ENCODE measurements at places on chromosomes 3 and 15.

GRCh38 chr15:42146551-42147430, 9.6 kb downstream of the PLA2G4F start:
- DNase-seq: no peak

GRCh38 chr3:101854608-101855304, 5.4 kb downstream of the NFKBIZ start:
- DNase-seq: no peak

DNA sequence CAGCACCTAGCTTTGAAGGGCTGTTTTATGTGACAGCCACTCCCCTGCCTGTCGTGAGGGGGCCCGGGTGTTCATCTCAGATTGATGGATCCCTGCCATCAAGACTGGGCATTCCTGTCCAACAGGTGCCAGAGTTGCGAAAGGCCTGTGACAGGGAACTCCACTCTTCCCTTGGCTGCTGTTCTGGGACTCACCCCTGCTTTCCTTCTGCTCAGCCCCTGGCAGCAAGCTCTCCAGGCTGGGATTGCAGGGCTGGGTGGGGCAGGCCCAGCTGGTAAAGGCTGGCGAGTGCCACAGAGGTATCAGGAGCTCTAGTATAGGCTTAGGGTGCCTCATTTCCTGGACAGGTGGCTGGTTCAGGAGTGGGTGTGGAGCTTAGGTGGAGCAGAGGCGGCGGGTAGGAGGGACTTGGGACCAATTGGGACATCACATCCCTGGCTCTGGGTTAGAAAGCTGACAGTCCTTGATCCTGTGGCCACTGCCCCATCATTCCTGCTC, at the start of gene PLA2G4B:
TSS of gene PLA2G4B (plus strand) at position 448 of the 498 bp plus-strand sequence. CDS start 67 bp downstream, outside the sequence.
- no peak for DNase-seq

- peak; percentile 35 for DNase-seq
These were observed at the start of gene TIMP4 for GRCh38 chr3:12158387-12159226. TSS of gene TIMP4 (minus strand) at chr3:12158912. CDS start at chr3:12158840, 72 bp downstream.

GRCh38 chr3:3799173-3800079, at the start of gene LRRN1:
TSS of gene LRRN1 (plus strand) at chr3:3799431. CDS start at chr3:3844642, 45,211 bp downstream.
- DNase-seq: no peak

GRCh38 chr15:69384626-69385598, 29.2 kb upstream of the KIF23 start:
- DNase-seq: no peak

DNA sequence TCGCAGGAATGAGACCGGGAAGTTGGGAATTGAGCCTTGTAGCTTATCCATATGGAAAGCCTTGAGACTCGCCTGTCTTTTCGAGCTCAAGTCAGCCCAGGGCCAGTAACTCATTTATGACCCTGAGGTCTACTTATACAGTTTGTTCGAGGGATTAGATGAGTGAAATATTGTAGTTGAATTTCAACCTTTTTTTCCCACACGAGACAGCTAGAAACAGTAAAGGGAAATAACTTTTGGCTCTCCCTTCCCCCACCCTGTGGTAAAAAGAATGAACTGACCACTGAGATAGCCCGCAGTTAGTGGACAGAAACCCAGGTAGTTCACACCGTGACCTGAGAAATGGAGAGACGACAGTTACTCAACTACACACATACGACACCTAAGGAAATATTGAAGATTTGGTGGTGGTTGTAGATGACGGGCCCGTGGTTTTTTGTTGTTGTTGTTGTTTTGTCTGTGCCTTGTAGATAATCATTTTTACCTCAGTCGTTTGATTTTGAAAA, 841 bp downstream of the EIF3J start:
- DNase-seq: peak; percentile 48

- no peak for DNase-seq
These were observed 324.4 kb upstream of the CFAP20DC start for GRCh38 chr3:59374091-59374817.

DNA sequence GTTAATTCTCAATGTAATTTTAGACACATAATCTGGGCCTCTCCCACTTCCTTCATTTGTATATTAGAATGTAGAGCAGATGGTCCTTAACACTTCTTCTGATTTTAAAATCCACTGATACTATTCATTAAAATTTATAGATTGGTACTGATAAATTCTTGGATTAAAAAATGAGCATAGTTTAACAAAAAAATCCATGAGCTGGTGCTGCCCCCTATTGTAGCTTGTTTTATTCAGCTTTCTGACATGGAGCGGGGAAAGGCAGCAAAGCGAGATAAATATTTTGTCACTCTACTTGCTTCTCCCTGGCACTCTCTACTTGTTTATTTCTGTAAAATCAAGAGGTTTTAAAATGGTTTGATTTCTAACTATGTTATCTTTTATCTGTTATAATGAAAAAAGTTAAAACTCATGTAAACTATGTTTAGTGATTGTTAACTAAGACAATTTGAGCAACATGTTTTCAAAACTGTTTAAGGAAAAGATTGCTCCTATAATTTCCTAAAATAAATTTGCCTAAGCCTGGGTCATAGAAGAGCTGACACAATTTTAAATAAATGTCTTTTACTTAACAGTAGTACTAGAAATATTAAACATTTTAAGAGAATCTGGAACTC, 26.5 kb upstream of the PLOD2 start:
- peak; percentile 67 for DNase-seq

DNA sequence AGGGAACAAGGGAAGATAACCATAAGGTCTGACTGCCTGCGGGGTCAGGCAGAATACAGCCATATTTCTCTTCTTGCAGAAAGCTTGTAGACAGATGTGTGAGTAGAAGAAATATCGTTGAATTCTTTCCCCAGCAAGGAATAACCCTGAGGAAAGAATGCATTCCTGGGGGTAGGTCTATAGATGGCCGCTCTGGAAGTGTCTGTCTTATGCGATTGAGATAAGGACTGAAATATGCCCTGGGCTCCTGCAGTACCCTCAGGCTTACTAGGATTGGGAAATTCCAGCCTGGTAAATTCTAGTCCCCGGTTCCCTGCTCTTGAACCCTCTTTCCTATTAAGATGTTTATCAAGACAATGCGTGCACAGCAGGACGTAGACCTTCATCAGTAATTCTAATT, 15.8 kb upstream of the SST start:
- DNase-seq: no peak

DNA sequence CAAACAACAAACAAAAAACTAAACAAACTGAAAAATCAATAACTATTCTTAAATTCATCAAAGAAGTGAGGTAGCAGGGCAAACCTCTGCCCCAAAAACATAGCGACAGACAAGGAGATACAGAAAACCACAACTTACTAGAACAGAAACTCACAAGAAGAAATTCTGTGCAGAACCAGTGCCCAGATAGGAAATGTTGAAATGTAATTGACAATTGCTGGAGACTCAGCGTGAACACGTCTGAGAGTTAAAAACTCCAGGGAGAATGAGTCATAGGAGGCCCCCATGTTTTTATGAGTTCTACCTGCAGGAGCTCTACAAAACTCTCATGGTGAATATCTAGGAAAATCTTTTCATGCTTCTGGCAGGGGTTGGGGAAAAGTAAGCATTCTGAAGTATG, 95.5 kb upstream of the SETMAR start:
- no peak for DNase-seq

- peak; percentile 39 for DNase-seq
These were observed 120.0 kb upstream of the GADL1 start for GRCh38 chr3:31014317-31015040.
